ENCODE measurements at places on chromosomes 6 and 20.

GRCh38 chr20:44896583-44896982 is 11.1 kb downstream of the YWHAB start:
- no peak for DNase-seq

- no peak for DNase-seq
Observed at GRCh38 chr6:10407018-10407673, 7.7 kb downstream of the TFAP2A start.

- no peak for DNase-seq
Observed at GRCh38 chr20:1802385-1803060, 92.7 kb upstream of the SIRPA start.

GRCh38 chr6:137871831-137872454 is 4.9 kb downstream of the TNFAIP3 start:
- DNase-seq: no peak

DNA sequence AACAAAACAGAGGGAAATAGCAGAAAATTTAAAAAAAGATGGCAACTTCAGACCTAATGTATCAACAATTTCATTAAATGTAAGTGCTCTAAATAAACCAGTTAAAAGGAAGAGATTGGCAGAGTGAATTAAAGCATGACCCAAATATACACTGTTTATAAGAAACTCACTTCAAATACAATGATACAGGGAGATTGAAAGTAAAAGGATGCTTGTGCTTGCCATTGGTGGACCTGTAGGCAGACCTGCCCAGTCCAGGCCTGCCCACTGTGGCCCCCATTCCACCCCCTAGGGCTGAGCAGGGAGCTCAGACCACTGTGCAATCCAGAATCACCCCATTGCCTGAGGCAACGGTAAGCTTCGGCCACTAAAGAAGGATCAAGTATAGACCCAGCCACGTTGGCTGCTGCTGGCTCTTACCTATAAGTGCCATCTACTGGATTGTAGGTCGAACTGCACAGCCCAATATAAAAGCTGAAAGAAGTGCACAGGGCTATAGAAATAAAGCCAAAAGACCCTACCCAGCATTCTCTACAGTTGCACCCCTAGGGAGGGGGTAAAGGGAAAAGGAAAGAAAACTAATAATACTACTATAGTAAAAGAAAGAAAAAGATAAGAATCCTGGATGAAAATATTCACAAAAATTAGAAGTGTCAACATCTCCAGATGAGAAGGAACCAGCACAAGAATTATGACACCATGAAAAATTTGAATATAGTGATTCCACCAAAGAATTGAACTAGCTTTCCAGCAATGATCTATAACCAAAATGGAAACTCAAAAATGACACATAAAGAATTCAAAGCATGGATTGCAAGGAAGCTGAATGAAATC is 36.1 kb downstream of the PSMB1 start:
- peak; percentile 78 for DNase-seq

DNA sequence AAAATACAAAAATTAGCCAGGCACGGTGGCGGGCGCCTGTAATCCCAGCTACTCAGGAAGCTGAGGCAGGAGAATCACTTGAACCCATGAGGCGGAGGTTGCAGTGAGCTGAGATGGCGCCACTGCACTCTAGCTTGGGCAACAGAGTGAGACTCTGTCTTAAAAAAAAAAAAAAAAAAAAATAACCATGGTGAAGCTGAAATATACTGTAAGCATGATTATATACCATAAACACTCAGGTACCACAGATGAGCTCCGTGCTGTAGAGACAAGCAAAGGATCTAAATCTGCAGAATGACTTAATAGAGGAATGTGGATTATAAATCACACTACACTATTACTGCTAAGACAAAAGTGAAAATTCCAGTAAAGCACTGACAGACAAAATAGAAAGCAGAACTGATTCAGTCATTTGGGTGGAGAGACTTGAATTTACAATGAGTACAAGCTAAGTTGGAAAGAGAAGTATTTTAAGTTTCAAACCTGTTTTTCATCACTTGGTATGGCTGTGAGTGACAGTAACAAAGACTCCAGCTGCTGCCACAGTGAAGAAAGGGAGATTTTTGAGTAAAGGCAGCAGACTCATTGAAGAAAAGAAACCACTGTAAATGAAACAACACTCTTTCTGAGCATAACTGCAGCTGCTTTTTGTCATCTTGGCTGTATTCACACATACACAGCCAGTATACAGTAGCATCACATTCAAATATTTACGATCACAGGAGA is 322.1 kb downstream of the RNGTT start:
- DNase-seq: no peak

GRCh38 chr6:27209659-27210269 is 37.7 kb upstream of the PRSS16 start:
- no peak for DNase-seq

DNA sequence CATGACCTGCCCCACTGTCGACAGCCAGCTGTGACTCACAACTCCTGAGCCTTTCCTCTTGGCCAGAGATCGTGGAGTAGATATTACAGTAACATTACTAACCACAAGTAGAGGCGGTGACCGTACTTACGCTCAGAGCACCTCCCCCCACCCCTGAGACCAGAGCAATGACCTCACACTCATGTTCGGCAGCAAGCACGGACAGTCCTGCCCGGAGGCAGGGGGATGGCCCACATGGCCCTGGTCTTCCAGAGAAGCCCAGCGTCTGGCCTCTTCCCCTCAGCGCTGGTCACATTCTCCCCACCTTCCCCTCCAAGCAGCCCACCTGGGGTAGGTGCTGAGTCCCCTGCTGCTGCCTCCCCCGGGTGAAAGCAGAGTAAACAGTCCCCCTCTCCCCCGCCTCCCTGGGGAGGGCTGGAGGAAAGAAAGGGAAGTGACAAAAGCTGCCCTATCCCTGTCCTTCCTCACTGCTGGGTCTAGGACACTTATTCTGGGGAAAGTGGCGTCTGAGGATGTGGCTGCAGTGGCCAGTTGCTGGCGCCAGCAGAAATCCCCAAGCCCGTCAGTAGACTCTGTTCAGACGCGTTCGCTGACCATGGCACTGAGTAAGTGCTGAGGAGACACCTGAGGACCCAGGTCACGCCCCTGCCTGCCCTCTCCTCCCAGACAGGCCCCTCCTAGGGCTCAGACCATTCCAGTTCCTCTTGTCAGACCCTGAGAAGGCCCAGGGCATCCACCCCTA is 68.5 kb downstream of the MRPL14 start:
- DNase-seq: no peak

- no peak for DNase-seq
Observed at GRCh38 chr6:23620911-23621401, 505.1 kb upstream of the NRSN1 start.

DNA sequence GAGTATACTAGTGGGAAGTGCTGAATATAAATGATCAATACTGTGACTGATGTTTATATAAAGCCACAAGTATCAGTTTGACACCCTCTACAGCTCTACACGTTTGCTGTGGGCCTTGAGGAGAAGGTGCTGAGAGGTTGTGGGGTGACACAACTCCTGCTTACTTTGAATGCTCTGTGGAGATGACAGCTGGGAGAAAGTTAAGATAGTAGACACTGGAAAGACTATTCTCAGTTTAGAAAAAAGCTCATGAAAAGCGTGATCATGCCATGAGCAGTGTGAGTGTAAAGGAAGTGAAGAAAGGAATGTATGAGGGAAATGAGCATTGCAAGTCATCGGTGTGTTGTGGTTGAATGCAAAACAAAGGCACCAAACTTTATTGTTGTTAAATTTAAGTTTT is 215.8 kb downstream of the UTRN start:
- no peak for DNase-seq

DNA sequence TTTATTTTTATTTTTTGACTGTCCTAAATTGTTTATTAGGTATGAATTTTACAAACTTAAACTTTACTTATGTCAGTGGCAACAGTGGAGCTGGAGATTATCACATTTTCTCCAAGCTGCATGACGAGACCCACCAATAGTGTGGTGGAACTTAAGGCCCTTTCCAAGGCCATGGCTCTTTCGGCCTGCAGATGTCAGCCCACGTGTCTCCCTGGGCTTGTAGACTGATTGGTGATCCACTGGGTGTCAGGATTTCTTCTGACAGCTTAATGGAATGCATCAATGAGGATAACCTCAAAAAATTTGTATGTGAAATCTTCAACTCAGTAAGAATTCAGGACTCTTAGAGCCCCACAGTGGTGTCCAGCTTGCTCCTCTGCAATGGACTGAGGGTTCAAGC is 32.3 kb upstream of the OVOL2 start:
- DNase-seq: no peak

- DNase-seq: no peak
Observed at GRCh38 chr6:142316791-142317368, 15.1 kb downstream of the ADGRG6 start.

- peak; percentile 14 for DNase-seq
Observed at GRCh38 chr6:3625149-3625979, 126.1 kb downstream of the PXDC1 start.

DNA sequence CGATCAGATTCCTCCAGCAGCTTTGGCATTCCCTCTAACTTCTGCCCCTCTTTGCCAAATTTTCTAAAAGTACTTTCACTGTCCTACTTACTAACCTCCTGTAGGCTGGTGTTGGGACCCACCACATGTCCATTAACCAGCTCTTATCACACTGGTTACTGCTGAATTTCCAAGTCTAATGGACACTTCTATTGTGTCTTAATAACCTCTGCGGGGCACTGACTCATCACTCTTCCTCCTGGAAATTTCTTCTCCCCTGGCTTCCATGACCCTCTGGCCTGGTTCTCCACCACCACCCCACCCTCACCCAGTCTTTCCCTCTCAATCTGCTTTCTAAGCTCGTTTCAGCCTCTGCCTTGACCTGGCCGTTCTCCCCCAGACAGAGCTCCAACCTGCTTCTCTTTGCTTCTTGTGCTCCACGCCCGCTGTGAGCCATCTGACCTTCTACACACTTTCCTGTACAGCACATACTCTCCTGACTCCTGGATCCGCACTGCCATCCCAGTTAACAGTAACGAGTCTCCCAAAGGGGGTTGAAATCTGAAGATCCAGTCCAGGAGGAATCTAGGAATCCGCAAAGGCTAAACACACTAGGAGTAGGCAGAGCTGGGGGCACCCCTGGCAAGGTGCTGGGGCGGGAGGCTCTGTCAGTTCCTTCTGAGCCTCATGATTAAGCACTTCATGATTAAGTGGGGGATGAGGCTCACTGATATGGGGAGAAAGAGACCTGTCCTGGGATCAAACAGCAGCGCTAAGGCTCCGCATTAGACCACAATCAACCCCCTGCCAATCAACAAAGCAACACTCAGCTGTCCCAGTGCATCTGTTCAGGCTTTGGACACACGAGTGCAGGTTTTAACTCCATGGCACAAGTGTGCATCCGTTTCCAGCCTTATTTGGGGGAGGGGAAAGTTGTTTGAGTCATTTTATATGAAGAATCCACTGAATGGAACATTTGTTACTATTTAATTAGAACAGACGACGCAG is 146.3 kb downstream of the LY86 start:
- no peak for DNase-seq

DNA sequence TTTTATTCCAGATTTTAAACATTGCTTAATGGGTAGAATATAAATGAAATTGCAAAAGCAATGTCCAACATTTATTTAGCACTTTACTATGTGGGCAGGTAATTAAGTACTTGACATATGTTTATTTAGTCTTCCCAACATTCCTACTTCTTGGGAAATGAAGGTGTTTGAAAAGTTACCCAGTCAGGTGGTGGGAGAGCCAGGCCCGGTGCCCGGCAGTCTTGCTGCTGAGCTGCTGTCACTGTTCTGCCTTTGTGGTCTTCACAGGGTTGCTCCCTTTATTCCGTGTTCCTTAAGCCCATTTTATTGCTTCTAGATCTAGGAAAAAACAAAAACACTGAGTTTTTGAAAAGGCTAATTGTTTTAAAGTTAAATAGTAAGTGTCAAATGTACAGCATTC is 42.6 kb upstream of the TULP4 start:
- DNase-seq: no peak

- DNase-seq: no peak
Observed at GRCh38 chr6:134175532-134176263, 123.3 kb upstream of the SLC2A12 start.

DNA sequence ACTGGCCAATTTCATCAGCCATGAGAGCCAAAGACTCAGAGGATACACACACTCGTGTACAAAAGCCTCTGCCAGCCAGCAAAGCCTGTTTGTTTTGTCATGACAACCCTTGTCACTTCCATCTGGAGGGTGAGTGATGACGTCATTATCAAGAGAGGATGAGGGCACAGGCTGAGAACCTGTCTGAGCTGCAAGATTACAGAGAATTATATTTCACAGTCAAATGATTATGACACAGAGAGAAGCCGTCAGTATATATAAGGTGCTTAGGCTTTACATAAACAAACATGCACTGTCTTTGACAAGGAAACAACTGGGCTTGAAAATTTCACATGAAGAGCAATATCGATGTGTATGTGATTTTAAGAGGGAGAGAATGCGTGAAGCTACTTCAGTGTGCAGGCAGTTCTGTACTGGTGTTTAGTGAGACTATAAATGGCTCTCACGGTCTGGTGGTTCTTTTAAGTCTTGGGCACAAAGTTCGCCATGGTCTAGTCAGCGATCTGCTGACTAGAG is 36.5 kb upstream of the BCLAF1 start:
- peak; percentile 63 for DNase-seq

- no peak for DNase-seq
Observed at GRCh38 chr20:37839955-37840354, 63.0 kb upstream of the VSTM2L start.

GRCh38 chr6:19298421-19298820 is 538.7 kb upstream of the ID4 start:
- DNase-seq: no peak

Data from NCI-H2081 (cell line).